CD14-positive monocyte (primary cell): ENCODE measurements at places on chromosomes 6 and 20.

GRCh38 chr6:125957845-125958244, 1.3 kb downstream of the HINT3 start:
- H3K27me3 ChIP-seq, result no peaks in the 10 kb centered on the region
- DNase-seq, result peak; percentile 83
- peak overlapping the region; percentile 86 for H3K4me3 ChIP-seq
- H3K4me1 ChIP-seq, result peaks cover 27% of the 10 kb centered on the region

- H3K27ac ChIP-seq, result no peak overlapping the region
- H3K27me3 ChIP-seq, result no peaks in the 10 kb centered on the region
- H3K4me1 ChIP-seq, result peaks cover 15% of the 10 kb centered on the region
- DNase-seq, result no peak
- H3K4me3 ChIP-seq, result no peak overlapping the region
Measured at GRCh38 chr6:148323344-148323743, 19.3 kb upstream of the SASH1 start.

DNA sequence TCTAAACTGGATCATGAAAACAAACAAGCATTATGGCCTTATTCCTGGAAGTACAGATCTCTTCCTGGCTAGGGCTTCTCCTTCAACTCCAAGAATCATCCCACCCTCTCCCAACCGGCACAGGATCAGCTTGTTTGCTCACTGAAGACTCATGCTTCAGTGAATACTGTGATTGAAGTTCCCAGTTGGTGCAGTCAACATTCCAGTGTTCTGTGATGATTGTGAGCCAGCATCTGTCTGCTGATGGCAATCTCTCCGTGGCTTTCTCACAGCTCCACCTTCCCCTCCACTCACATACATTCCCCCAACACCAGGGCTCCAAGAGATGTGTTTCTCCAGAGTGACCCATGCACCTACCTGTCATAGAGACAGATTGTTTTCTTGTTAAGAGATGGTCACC, 421.3 kb upstream of the BTBD3 start:
- H3K36me3 ChIP-seq, result no peaks in the 10 kb centered on the region
- H3K27me3 ChIP-seq, result no peaks in the 10 kb centered on the region
- H3K4me1 ChIP-seq, result no peaks in the 10 kb centered on the region

GRCh38 chr20:51095633-51096521, 73.0 kb upstream of the KCNG1 start:
- no peaks in the 10 kb centered on the region for H3K4me1 ChIP-seq
- no peak overlapping the region for H3K27ac ChIP-seq
- H3K4me3 ChIP-seq, result no peak overlapping the region
- DNase-seq, result no peak
- H3K27me3 ChIP-seq, result peaks cover 21% of the 10 kb centered on the region

GRCh38 chr6:72621291-72622093, at the start of gene KCNQ5:
KCNQ5 (plus strand) TSS chr6:72622064.
- H3K4me3 ChIP-seq, result peak within 1 kb of the TSS; percentile 67
- peak; percentile 8 for DNase-seq
- H3K36me3 ChIP-seq, result no peaks in the 10 kb centered on the region
- peaks cover 5% of the 10 kb centered on the region for H3K27me3 ChIP-seq

DNA sequence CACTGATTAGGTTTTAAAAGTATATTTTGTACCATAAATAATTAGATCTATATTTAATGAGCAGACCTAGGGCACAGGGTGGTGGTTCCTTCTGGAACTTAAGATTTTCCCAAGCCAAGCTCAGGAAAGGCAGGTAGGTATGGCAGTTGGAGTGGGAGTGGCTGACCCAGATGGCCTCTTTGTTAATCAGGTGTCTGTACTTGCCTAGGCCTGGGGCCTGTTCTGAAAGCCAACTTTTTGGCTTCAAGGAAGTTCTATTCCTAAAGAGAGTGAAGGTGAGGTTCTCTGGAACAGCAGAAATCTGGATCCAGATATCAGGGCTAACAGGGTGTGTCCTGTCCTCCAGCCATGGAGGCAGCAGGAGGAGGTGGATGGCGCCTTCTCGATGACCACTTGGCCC, 44.9 kb downstream of the VEGFA start:
- H3K27ac ChIP-seq, result no peak overlapping the region
- peaks cover 28% of the 10 kb centered on the region for H3K4me1 ChIP-seq
- no peak overlapping the region for H3K4me3 ChIP-seq
